ENCODE measurements at places on chromosomes 11 and 22.

DNA sequence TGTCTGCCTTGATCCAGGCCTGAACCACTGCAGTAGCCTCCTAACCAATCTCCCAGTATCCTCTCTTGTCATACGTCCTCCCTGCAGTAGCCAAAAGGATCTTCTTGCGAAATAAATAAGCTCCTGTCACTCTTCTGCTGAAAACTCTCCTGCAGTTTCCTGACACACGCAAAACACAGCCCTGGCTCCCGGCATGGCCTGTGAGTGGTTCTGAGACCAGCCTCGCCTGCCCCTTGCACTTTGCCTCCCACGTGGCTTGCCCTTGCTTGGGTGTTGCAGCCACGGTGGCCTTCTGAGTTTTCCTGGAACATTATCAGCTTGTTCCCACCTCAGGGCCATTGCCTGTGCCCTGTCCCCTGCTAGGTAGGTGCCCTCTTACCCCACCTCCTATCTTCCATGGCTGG lies 7.2 kb downstream of the ZC3H7B start:
- no peak for DNase-seq

- DNase-seq, result no peak
These were observed 9.8 kb downstream of the NRXN2 start for GRCh38 chr11:64713016-64713707.

DNA sequence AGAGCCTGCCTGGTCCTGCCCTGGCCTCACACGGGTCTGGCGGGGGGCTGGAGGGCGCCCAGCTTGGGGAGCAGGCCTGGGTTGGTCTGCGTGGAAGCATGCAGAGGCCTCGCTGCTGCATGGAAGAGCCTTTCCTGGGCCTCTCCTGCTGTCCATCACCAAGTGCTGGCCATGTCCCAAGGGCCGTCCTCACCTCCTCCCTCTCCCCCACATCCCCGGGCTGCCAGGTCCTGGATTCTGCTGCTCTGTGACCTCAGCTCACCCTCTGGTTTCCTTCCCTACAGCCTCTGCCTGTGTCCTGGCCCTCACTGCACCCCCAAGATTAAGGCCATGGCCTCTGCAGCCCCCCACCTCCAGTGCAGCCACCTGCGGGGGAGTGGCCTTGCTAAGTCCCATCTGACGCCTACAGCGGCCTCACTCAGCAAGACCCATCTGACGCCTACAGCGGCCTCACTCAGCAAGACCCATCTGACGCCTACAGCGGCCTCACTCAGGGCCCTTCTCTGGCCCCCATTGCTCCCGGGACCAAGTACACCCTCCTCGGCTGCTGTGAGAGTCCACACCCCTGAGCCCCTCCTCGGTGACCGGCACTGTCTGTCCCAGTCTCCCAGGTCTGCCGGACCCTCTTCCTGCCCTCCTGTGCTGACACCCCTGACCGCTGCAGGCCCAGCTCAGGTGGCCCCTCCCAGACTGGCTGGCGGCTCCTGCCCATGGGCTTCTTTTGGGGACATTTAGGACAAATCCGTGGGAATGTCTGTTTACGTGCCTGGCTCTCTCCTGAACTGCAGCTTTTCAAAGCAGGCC lies 119.5 kb upstream of the B3GAT1 start:
- no peak for DNase-seq

GRCh38 chr11:75667831-75668450 lies 897 bp downstream of the MAP6 start:
- no peak for DNase-seq
